ENCODE measurements at places on chromosomes 7 and 10.

DNA sequence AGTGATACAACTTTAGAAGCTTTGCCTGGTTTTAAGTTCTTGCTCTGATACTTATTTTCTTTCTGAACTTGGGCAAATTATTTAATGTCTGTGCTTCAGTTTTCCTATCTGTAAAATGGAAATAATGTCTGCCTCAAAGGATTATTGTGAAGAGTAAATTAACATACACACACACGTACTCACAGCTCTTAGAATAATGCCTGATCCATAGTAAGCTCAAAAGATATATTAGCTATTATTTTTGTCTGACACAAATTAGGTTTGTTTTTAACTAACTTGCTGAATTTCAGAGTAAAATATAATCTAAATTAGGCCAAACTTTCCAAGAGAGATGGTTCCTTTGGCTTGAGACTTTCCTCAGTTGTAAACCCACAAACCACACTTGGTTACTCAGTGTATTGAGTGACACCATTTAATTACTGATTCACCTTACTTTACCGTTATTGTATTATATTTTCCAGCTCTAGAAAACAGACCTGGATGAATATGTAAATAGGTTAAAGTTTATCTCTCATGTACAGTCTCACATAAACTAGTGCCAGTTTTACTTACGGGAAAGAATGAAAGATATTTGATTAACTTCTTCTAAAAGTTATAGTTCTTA lies 50.4 kb downstream of the VTI1A start:
- DNase-seq: no peak

DNA sequence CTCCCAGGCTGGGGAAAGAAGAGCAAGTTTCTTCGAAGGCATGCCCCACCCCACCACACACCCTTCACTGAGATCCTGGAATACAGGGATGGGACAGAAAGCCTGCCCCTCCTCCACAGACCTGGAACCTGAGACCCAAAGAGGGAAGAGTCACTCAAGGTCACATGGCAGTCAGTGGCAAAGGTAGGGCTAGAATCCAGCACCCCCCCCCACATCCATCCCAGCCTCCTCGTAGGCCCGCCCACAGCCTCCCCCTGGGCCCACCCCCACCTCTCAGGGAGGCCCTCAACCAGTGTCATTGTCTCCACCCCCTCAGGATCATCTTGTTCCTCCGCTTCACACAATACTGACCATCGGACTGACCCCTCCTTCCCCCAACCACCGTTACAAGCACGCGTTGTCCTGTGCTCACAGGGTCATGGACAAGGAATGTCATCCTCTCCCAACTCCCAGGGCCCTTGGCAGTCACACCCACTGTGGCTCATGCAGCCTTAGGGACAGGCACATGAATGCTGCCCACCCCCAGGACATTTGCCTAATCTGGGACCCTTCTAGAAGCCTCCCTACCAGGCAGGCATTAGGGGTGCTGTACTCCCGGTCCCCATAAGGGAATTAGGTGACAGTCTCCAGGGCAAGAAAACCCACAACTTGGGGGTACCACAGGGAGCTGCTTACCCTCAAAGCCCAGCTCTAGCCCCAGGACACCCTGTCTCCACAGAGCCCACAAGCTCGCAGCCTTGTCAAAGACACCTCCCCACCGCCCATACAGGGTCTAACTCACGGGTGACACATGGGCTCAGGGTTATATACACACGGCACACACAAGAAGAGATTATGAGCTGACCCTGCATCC lies 1.4 kb downstream of the KCNH2 start:
- no peak for DNase-seq

DNA sequence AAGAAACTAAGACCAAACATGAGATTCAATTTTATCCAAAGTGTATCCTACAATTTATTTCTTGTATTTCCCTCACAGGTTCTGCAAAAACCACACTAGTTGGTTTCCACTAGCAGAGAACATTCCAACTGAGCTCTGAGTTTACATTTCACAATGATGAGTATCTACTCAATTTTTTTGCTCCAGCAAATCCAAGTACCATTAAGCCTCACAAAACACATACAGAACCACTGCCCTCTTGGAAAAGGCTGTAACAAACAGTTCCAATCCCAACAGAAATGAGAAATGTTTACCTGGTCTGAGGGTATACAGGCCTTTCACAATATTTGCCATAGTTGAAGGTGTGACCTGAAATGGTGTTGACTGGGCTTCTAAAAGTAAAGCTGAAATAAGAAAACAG lies 59.9 kb downstream of the CACUL1 start:
- DNase-seq: no peak

GRCh38 chr10:32388258-32389027 lies 41.5 kb upstream of the EPC1 start:
- DNase-seq: no peak

DNA sequence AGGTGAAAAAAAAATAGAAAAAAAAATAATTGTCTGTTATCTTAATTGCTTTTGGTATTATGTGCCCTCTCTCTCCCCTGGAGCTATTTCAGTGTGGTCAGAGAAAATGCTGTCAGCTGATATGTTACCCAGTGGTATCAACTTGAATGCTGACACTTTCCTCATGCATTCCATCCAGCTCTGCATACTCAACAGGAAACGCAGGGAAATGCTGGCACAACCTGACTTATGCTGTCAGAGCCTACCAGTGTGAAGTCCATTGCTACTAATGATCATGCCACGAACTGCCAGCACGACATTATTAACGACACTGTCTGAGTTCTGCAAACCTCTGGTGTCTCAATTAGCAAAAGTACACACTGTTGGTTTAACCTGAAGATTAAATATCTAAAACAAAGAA lies 182.8 kb downstream of the ZWINT start:
- no peak for DNase-seq

- peak; percentile 59 for DNase-seq
These were observed 566 bp downstream of the MAD1L1 start for GRCh38 chr7:2231992-2232765.

DNA sequence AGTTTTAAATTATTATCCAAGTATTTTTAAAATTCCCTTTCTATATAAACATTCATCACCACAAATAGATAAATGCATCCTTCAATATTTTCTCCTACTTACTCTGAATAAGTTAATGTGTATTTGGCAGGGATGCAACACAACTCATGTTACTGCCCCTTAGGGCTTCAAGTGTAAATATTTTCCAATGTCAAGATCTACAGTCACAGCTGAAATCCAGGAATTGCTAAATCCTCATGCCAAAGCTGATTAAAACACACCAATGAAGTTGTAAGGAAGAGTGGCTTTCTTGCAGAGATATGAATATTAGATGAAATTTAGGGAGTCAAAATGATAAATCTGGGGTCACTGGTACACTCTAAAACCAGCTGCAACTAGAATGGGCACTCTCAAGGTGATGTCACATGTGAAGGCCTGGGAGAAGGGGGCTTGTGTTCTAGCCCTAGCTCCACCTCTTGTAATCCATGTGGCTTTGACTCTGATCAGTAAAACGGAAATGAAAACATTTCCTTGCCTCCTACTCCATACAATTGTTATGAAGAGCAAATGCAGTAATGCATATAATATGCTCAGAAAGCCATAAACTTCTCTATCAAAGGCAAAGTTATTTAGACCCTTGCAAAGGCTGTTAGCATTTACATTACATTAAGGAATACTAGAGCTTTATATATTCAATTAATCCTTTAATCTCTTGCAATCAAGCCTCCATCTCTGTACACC lies 228.1 kb upstream of the NFE2L3 start:
- DNase-seq: no peak

DNA sequence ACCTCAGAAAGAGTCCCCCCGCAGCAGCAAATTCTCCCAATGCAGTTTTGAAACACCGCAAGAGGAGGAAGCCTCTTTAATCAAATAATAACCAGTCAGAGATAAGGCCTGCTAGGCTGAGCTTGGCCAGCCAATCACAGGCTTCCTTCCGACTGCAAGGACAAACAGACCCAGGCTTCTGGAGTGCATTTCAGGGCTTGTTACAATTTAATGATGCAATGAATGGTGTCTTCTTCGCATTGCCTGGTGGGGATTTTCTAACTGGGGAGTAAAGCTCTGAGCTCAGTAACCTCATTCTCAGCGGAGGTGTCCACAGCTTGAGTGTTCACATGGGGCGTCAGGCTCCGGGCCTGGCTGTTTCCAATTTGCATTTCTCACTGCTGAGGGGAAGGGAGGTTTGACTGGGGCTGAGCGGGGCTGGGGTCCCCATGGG lies 31.8 kb upstream of the GPAM start:
- DNase-seq: no peak

- no peak for DNase-seq
These were observed 2.2 kb downstream of the MRC1 start for GRCh38 chr10:17811146-17811865.

GRCh38 chr7:70498232-70498992 lies 633.5 kb upstream of the GALNT17 start:
- no peak for DNase-seq

DNA sequence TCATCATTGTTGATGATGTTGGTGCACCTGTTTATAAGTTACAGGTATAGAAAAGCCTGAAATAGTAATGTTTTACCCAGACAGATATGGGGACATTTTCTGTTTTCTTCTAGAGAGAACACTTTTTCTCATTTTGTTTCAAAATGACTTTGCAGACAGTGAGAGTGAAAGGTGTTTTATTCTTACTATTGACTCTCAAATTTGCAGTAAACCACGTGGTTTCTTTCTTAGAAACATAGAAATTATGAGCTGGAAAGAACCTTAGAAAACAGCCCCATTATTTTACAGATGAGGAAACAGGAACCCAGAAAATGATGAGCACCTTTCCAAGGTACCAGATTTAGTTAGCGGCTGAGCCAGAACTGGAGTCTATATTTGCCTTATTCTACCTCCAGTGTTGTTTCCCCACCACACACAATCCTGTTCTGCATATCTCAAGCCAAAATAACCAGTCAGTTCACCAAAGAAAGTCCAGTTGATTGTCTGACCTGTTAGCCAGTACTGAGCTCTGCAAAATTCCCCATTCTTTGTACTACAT lies 138.9 kb upstream of the AHR start:
- no peak for DNase-seq

DNA sequence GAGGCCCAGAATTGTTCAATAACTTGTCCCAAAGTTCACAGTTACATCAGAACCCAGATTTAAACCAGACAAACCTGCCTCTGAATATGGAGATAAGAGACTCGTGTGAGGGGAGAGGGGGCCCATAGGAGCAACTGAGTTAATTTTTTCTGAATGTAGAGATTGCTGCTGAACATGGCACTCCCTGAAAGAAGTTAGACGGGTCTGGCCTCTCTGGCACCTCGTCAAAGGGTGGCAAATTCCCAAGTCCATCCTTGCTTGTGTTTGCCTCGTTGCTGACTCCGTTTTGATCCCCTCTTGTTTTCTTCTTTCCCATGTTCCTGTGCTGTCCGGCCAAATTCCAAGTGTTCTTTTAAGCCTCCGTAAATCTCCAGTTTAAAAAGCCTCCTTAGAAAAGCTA lies 35.2 kb upstream of the YAE1 start:
- DNase-seq: no peak

GRCh38 chr7:76155938-76156337 lies 45.8 kb upstream of the SRRM3 start:
- DNase-seq: no peak

DNA sequence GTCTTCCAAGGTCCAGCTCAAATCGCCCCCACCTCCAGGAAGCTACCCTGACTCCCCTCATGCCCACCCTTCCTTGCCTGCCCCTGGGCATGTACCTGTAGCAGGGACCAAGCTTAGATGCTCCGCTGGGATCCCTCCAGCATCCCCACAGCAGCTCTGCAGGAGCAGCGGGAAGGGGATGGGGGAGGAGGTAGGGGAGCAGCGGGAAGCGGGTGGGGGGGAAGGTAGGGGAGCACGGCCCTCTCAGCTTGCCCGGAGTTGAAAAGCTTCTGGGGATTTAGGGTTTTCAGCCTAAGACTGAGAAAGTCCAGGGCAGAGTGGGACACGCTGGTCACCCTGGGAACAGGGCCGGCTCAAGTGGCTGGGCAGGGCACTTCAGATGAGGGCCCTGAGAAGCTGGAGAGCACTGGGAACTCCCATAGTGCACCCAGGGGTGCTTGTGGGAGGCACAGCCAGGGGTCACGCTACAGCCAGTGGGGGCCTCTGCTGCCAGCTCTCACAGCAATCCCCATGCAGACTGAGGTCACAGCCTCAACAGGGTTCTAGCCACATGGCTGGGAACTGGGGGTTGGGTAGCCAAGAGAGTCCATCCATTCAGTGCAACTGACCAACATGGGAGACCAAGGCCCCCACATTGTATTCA lies 13.4 kb downstream of the WDR86 start:
- DNase-seq: no peak

- DNase-seq: no peak
These were observed 1.9 kb upstream of the EPHA1 start for GRCh38 chr7:143410521-143411004.

DNA sequence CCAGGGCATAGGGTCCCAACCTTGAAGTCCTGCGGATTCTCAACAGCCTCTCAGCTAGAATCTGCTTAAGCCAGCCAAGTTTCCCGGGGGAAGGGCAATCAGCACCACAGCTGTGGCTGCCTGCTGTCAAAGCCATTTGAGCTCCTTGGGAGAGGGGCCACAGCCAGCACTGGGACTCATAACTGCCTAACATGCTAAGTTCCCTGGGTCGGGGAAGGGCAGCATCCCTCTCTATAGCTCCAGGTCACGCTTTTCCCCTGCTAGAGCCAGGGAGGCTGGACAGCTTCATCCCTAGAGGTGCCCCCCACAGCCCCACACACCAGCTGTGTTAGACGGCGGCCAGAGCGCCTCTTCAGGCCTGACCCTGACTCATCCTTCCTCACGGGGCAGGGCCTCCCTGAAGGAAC lies 49.6 kb upstream of the PDE1C start:
- DNase-seq: no peak

- no peak for DNase-seq
These were observed 6.5 kb downstream of the GNB2 start for GRCh38 chr7:100679927-100680575.

DNA sequence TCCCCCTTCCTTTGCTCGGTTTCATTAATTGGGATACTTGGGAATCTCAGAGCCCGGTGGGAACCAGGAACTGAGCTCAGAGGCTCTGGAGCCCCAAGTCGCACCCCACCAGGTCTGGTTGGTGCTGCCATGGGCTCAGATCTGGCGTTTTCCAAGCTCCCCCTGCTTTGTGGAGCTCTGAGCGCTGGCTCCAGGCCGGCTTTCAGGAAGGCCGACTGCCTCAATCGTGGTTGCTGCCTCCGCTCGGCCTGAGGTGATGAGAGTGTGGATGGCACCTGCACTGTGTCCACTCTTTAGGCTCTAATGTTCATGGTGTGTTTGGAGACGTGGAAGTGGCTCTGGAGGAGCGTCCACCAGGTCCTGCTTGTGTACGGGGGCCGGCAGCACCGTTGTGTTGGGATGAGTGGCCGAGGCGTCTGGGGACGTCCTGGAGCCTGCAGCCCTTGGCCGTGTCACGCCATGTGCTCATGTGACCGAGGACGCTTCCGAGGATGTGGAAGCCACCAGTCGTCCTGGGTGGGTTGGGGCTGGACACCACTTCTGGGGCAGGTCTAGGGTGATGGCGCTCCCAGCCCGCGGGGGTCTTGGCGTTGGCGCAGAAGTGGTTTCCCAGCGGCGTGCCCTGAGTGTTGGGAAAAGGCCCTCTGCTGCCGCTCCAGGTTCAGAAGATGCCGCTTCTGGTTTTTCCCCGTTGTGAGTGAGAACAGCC lies 8.2 kb downstream of the INPP5A start:
- no peak for DNase-seq
